Hematopoietic multipotent progenitor cell treated with erythropoietin and hydrocortisone succinate and interleukin-3 and kit ligand, for 15 days (in vitro differentiated cells): ENCODE measurements at places on chromosomes 4 and X.

GRCh38 chr4:89618151-89618550 lies 218.8 kb downstream of the SNCA start:
- DNase-seq, result no peak

- no peak for DNase-seq
Measured at GRCh38 chrX:139795196-139795595, 87.2 kb upstream of the MCF2 start.

- DNase-seq, result no peak
Measured at GRCh38 chr4:45100956-45101818, 374.8 kb upstream of the GNPDA2 start.

DNA sequence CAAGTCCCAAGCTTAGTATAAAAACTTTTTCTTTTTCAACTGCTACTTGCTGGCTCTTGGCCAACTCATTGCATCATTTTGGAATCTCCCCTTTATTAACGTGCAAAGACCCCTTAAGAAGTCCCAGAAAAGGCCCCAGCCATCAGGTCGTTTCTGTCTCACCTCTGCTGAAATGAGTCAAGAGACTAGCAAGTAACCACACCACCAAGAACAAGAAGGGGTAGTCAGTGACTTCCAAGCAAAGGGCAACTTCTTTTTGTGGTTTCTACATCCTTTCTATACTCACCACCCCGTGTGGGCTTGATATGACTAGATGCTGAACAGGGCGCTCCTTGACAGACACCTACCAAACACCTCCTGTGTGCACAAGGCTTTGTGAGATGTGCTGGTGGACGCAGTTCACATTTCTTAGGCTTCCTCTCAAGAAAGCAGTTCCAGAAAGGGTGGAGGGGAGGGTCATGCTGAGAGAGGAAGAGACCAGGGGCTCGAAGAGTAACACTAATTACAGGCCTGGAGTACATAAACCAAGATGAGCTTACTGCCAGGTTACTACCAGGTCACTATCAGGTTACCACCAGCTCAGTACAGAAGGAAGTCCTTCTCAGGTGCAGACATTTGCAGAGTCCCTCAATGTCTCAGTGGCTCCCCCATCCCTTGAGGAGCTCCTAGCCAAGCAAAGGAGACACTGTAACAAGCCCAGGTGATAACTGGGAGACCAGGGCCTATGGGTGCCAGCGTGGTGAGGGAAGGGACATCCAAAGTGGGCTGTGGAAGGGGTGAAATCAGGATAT lies 19.3 kb downstream of the JAKMIP1 start:
- no peak for DNase-seq

DNA sequence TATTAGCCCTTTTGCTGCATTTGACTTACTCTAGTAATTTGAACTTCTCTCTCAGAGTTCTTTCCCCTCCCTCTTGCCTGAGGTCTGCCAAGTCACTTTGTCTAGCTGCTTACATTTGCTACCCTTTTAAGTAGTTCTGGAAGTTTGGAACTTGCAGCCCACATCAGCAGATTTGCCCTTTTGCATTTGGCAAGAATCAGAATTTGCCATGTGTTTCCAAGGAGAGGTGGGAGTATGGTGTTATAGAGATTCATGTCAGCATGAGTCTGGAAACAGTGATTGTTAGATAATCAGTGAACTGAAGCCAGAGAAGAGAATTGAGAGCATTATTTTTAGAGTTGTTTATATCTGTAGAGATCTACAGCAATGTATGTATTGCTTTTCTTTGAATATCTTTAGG lies 52.1 kb downstream of the KLHL34 start:
- DNase-seq, result no peak

- no peak for DNase-seq
Measured at GRCh38 chrX:14864631-14865030, 8.2 kb downstream of the FANCB start.

GRCh38 chr4:102824398-102824797 lies 3.0 kb downstream of the UBE2D3 start:
- DNase-seq, result no peak

DNA sequence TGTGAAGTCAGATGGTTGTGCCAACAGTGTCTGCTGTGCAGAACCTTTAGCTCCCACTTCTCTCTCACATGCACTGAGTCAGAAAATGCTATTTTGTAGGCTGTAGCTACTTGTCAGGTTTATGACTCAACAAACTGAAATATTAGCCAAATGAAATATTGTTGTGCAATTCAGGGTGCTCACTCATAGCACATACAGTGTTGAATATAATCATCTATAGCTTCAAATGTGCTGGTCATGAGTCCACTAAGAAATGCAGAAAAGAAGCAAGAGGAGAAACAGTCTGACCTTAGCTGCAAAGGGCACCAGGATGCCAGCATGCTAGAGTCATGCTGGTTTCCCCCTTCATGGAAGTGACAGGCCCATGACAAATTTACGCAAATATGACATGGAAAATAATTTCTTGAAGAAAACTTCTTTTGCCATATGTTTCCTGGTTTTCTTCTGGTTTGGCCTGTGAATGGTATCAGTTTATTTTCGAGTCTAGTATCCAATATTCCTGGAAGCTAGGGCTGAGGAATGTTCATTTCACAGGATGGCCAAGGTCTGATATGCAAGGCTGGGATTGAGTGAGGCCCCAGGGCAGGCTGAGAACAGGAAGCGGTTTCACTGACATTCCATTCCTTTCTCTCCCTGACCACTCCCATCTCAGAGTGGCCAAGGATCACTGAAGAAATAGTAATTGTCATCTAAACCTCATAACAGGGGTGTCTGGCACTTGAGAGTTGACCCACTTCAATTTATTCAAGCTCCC lies 10.3 kb upstream of the CXCL2 start:
- DNase-seq, result no peak

DNA sequence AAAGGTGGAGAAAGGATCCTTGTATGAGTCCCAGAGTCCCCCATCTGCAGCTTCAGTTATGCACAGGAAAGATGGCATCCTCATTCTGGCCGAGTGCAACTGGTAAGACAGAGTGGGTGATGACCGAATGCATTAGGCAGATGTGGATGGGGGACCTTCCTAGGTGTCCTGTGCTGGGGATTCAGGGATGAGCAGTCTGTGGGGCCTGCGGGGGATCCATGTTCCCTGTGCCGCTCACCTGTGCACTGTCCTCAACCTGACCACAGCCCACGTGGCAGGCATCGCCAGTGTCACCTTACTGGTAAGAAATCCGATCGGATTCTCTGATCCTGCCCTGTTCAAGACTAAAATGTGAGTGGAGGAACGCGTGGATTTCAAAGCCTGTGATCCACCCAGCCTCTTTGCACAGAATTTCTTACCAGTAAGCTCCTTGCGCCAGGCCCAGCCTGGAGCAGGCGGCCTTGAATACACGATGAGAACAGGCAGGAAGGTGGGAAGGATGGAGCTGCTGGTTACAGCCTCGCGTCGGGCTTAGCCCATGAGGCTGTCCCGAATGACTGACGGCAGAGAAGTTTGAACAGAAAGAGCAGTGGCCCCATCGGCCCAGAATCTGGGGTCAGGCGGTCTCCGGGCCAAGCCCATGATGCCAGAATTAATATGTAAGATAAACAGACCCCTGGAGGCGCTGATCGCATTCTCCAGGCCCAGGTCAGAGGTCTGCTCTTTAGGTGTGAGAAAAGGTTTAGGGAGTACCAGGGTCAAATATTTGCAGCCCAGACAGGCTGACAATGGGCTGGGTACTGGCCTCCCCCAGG lies 56.5 kb downstream of the CPZ start:
- DNase-seq, result no peak

GRCh38 chr4:187992971-187993370 lies 2.6 kb upstream of the ZFP42 start:
- DNase-seq, result no peak

GRCh38 chrX:9609499-9609898 lies 144.6 kb downstream of the TBL1X start:
- DNase-seq, result no peak

DNA sequence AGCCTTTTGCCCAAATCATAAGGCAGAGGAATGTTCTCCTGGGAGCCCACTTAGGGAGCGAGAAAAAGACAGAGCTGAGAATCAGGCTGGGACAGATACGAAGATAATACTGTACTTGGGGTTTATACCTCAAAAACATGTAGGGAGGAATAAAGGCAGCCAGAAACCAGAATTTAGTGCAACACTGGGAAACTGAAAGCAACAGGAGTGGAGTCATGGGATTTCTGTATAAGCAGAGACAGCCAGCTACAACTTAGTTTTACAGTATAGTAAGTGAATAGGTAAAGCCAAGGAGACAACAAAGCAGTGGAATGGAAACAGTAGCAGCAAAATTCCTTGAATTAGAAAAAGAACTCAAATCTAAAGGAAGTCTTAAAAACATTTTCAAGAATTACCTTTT lies 413.2 kb downstream of the FAT4 start:
- no peak for DNase-seq

DNA sequence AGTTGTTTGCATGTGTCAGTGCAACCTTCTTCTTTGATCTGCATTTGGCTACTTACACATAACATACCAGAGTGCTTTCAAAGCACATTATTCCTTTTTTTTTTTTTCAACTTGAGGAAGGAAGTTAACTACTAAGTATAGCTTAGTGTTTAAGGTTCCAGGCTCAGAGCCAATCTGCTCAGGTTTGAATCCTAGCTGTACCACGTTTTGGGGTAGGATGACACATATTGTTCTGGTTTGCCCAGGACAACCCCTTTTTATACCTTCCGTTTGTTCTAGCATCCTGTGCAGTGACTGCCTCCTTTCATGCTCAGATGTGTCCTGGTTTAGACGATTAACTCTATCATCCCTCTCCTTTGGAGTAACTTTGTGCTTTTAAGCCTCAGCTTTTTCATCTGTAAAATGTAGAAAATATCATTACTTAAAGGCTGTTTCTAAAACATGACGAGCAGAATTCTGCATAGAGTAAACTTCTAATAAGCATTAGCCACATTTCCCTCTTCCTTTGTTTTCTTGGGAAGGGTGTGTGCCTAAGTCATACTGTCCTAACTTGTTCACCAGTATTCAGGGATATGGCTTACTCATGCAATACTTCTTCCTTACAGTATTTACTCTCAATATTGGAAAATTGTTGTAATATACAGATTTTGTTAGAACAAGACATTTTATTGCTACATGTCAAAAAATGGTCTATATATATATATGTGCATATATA lies 281.3 kb downstream of the C4orf33 start:
- no peak for DNase-seq

DNA sequence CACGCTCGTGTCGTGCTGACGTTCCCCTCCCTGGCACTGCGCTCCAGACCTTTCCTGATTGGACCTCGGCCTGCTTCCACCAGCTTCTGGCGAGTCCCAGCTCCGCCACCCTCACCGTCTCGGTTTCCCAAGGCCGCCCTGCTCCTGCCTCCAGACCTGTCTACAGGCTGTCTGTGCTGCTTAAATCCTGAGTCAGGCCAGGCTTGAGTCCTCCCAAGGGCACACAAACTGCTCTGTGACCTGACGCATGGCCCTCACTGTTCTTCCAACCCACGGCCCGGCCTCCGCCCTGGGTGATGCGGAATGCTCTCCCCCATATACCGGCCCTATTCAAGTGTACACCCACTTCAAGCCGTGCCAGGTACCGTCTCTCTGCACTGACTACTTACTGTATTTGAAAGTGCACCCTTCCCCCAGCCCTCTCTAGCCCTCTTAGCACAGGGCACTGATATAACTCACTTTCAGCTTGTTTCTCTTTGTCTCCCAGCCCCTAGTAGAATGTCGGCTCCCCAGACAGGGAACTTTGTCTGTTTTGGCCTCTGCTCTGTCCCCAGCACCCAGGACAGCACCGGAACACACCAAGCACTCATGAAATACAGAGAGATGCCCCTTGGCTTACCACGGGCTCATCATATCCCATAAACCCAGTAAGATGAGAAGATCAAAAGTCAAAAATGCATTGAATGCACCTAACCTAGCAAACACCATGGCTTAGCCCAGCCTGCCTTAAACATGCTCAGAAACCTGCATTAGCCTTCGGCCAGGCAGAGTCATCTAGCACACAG lies 63.1 kb upstream of the AFAP1 start:
- no peak for DNase-seq

DNA sequence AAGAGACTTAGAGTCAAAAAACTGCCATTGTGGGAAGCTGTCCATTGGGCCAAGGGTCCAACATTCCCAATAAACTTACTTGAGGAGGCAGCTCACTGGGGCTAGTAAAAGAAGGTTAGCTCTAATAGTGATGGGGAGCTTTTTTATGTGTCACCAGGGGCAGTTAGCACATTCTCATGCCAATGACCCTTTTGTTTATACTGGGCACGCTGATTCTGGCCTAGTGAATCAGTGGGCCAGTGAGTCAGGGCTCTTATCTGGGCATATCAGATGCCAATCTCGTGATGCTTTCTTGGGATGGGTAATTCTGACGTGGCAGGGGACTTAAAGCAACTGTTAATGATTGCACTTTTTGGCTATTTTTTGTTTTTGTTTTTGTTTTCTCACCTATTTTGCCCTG lies 27.8 kb downstream of the TCEAL1 start:
- no peak for DNase-seq

- no peak for DNase-seq
Measured at GRCh38 chr4:15689540-15689939, 7.9 kb downstream of the FAM200B start.

GRCh38 chrX:14386981-14387380 lies 142.4 kb upstream of the GLRA2 start:
- no peak for DNase-seq

DNA sequence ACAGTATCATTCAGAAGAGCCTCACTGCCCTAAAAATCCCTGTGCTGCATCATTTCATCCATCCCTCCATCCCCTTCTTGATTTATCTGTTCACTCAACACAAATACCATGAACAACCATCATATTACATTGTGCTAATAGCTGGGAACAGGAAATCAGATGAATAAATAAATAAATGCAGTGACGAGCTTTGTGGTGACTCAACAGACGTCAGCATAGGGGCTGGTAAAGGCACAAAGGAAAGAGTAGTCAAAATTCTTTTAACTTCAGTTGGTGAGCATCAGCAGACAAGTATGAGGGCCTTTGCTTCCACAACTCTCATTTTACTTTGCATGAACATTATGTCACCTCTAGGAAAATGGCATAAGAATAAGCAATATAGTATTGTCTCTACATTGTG lies 65.5 kb downstream of the EDNRA start:
- no peak for DNase-seq

DNA sequence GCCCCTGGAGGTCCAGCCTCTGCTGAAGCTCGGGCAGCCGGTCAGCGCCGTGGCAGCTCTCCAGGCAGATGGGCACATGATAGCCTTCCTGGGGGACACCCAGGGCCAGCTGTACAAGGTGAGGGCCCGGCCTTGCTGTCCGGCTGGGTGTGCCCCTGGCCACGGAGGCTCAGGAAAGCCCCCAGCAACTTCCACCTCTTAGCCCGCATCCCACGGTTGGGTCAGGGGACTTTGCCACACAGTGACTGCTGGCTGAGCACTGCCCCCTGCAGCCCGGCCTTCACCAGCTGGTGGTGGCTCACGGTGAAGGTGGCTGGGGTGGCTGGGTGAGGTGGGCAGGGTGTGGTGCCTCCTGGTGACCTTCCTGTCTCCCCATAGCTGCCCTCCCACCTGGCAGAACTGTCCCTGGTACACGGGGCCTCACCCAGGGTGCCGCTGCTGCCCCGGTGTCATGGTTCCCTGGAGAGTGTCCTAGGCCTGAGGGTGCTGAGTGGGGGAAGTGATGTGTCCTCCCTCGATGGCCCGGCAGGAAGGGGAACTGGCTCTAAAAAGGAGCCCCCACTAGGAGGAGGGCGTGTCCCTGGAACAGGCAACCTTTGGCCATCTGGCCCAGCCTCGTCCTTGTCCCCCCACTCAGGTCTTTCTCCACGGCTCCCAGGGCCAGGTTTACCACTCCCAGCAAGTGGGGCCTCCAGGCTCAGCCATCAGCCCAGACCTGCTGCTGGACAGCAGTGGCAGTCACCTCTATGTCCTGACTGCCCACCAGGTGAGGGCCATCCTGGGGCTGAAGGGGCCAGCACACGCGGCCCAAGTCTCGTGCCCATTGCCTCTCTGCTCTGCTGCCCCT lies 4.5 kb downstream of the PLXNB3 start:
- DNase-seq, result no peak
